HTR-8/SVneo (cell line): ENCODE measurements at places on chromosomes 7 and 10.

DNA sequence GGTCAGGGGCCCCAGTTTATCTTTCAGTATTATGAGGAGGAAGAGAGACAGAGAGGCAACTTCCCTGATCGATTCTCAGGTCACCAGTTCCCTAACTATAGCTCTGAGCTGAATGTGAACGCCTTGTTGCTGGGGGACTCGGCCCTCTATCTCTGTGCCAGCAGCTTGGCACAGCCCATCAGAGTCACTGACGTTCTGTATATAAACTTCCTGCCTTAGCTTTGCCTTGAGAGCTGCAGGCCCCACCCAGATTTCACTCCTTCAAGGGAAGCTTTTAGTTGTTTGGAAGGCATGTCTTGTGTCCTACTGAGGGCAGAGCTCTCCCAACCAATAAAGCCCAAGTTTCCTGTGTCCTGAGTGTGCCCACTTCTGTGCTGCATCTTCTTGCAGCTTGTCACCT, 242.5 kb upstream of the PRSS58 start:
- DNase-seq = no peak

DNA sequence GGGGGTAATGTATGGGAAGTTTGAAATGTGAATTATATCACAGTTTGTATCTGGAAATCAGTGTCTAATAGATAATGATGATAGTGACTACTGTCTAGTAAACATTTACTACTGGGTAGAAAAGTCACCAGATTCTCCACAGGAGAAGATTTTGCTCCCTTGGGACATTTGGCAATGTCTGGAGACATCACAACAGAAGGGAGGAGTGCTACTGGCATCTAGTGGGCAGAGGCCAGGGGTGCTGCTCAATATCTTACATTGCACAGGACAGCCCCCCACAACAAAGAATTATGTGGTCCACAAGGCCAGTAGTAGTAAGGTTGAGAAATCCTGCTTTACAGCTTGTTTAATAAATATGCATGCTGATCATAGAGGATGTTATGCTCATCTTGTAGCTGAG, 92.3 kb upstream of the PRPS1L1 start:
- no peak for DNase-seq

- no peak for DNase-seq
These were observed 158.5 kb upstream of the AUTS2 start for GRCh38 chr7:69439636-69440325.

DNA sequence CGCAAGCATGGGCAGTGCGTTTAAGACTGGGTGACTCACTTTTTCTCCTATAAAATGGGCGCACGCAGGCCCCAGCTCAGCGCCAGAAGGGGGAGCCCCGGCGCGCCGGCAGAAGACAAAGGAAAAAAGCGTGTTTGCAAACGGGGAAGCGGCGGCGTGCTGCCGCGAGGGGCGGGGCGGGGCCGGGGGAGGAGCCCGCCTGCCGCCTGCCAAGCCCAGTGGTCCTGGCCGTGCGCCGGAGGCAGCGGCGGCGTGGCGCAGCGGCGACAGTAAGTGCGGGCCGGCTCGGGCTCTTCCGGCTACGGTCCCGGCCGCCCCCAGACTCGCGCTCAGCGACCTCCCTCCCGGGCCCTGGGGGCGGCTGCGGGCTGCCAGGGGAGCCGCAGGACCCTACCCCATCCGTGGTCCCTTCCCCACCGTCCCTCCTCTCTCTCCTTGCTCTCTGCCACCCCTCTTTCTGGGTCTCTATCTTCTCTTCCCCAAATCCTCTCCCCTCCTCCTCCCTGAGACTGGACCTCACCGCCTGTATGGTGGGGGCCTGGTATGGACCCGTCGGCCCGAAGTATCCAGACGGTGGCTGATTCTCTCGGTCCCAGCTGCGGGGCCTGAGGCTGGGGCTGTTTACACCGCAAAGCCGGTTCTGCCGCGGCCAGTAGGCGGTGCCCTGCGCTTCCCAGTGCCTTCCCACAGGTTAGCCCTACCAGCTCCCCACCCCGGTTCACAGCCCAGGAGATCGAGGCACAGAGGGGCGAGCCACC, at the start of gene SLC29A3:
Gene SLC29A3 (plus strand): TSS at position 218 of the 758 bp plus-strand sequence. CDS start 51 bp downstream, at position 269.
- peak; percentile 79 for DNase-seq

- DNase-seq = no peak
These were observed 275.8 kb downstream of the DIP2C start for GRCh38 chr10:413662-414071.

DNA sequence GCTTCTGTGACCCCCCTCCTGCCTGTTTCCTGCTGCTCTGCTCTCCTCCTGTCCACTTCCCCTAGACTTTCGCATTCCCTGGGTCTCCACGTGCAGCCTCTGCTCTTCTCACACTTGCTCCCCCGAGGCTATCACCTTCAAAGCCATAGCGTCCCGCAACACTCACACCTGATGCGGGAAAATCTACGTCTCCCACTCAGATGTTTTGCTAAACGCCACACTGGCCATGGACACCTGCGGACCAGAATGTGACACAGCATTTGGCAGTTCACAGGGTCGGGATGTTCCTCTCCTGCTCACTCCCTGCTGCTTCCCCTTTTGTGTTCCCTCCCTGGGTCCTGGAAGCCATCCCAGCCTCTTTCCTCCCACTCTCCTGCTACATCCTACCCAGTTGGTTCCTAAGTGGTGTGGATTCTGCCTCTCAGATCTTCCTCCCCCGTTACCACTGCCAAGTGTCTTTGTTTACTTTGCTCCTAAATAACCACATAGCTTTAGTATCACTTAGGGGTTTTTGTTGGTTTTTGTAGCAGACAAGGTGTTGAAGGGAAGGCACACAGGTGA, 33.7 kb upstream of the RBM33 start:
- no peak for DNase-seq

- peak; percentile 7 for DNase-seq
These were observed 140.7 kb upstream of the CALCR start for GRCh38 chr7:93715234-93715633.

DNA sequence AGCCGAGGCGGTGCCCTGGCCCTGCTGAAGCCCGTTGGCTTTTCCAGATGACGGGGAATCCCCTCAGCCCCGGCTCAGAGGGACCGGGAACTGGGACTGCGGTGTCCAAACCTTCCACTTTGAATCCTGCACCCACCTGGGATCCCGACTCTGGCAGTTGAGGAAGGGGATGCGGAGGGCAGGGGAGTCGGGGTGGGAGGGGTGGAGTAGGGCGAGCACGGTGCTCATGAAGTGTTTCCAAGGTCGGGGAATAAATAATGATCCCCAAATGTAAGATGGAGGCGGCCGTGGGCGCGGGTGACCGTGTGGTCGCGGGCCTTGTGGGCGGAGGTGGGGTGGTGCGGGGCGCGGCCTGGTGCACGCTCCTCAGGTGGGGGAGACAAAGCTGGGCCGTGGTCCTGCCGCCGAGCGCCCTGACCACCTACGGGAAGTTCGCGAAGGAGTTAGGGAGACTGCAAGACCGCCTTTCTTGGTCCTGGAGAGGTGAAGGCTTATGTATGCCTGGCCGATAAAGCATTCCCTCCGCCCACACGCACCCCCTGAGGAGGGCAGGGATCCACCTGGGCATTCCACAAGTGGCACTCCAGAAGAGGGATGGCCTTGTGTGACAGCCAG, 1.4 kb downstream of the MTURN start:
- no peak for DNase-seq

DNA sequence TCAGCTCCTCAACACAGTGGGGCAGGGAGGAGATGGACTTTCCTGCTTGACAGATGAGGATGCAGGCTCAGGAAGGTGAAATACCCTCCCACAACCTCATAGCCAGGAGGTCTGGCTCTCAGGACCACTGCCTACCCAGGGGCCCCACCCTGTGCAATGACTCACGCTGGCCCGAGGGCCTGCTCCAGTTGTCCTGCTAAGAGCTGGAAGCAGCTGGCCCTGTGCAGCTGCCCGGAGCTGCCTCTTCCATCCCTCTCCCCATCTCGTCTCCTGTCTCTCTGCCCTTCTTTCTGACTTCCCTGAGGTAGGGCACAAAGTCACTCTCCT, 123.9 kb downstream of the ZMIZ1 start:
- peak; percentile 57 for DNase-seq

- no peak for DNase-seq
These were observed 83.2 kb upstream of the JAZF1 start for GRCh38 chr7:28263622-28264271.

GRCh38 chr10:33122014-33122809, 164.2 kb upstream of the ITGB1 start:
- no peak for DNase-seq

GRCh38 chr7:80413383-80413945, 98.4 kb downstream of the GNAT3 start:
- no peak for DNase-seq

- DNase-seq = peak; percentile 84
These were observed at the start of gene MSRB2 for GRCh38 chr10:23095404-23095965. Gene MSRB2, plus strand, starts transcription at chr10:23095579. Its CDS starts 30 bp downstream, at chr10:23095609.

- DNase-seq = no peak
These were observed 92.0 kb upstream of the AHR start for GRCh38 chr7:17206349-17206905.

DNA sequence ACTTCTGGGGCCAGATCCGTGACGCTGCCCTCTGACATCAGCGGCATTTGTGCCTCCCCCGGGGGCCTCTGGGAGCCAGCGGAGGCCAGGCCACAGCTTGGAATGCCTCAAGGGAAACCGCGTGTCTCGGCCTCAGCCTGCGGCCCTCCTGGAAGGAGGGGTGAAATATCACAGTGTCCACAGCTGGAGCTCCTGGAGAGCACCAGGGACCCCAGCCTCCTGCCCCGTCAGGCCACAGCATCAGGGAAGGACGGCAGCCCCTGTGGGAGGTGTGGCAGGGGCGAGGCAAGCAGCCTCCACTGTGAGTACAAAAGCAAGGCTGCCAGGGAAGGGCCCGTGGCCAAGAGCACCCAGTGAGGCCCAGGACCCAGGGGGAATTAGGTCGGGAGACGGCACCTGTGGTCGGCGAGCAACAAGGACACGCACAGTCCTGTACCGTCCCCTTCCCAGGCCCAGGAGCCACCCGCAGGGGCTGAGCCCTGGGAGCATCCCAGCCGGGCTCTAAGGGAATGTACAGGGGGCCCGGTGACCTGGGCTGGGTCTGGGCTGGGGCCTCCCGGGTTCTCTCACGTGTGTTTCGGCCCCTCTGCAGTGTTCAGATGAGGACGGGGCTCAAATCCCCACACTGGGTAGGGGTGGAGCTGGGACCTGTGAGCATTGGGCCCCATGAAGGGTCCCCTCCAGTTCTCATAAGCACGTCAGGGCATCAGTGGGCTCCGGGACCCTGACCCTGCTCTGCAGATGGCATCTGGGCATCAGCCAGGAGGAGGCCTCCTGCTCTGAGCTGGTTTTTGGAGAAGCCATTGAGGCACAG, 18.7 kb upstream of the KNDC1 start:
- DNase-seq = no peak

DNA sequence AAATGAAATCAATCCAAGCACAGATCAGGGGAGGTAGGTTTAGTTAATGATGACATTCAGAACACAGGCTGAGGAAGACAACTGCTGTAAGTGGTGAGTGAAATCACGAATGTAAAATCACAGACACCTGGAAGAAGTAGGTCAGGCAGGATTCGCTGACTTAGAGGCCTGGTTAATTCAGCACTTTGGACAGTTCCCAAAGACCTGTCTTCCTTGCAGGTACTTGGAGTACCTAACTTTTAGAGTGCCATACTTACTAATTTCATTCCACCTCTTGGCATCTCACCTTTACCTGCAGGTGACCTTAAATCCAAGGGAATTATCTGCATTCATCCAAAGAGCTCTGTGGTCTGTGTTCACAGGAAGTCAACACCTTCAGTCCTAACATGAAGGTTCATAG, 822.3 kb downstream of the PHTF2 start:
- DNase-seq = no peak

DNA sequence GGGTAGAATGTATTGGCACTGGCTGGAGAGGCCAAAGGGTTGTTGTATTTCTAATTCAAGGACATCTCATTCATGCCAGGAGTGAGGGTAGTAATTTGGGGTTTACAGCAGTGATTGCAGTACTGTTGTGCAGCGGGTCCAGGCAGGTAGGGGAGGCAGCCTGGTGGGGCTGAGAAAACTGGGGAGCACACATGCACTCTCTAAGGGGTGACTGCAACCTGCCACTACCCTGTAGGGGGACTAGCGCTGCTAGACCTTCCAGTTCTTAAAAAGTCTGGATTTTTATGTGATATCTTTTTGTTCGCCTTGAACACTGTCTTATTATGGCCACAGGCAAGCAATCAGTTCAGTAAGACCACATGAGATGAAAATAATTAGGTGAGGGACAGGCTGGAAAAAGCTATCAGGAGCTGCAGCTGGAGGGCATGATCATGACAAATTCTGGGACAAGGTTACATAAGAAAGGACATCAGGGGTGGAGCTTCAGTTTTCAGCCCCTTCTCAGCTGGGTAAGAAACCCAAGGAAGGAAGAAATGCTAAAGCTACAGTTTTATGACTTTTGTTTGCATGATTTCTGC, 149.0 kb downstream of the ARHGAP21 start:
- no peak for DNase-seq

- DNase-seq = peak; percentile 88
These were observed 44.8 kb downstream of the MYOF start for GRCh38 chr10:93437086-93437945.

DNA sequence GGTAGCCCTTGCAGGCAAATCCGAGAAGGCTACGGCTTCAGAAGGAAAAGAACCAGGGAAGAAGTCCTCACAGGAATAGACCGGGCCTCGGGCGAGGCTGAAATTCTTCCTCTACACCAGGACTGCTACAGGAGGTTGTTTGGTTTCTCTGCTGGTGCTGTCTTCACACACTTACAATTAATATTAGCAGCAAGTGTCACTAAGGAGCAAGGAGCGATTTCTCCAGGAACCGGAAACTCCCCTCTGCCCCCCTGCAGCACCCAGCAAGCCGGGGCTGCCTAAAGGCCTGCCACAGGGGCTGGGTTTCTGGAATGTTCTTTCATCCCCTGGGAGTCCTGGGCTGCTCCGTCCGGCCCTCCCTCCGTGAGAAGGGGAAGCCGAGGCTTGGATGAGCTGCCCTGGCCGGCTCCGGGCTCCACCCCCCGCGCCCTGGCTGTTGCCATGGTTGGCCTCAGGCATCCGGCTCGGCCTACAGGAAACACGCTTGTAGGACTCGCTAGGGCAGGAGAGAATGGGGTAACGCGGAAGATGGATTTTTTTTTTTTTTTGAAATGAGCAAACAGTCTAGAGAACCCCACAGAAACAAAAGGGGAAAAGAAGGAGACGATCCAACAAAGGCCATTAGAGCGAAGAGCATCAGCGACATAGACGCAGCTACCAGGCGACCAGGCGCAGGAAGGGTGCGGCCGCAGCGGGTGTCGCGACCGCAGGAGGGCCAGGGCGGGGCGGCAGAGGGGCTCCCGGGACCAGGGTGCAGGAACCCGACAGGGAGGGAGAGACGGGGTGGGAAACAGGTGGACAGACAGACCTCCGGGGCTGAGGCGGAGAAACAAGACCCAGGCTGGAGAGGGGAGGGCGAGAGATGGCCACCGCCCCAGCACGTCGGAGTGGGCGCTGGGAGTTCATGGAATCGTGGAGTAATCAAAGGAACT, 33.0 kb downstream of the EN2 start:
- DNase-seq = no peak
